ENCODE measurements at places on chromosomes 5 and 9.

DNA sequence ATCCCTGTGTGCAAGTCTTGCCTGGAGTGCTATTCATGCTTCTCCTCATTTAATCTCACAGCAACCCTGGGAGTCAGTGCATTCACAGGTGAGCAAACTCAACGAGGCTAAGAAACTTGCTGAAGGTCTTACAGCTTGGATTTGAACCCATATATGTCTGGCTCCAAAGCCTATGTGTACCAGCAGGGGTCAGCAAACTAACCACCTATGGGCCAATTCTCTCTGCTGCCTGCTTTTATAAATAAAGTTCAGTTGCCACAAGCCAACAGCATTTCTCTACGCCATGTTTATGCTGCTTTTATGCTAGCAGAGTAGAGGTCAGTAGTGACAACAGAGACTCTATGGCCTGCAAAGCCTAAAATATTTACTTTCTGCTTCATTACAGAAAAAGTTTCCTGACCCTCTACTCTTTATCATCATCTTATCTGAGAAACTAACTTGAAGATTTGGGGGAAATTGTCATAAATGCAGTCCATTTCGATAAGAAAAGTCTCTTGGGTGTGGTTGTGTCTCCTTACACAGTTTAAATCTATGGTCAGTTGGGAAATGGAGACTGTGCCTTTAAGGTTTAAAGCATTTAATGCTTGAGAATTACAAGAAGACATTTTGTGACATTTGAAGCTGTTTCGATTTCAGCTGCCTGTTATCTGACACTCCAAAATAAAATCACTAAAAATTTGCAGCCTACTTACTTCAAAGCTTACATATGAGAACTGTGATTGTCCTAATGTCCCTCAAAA is 137.7 kb downstream of the PRELID2 start:
- DNase-seq, result no peak

DNA sequence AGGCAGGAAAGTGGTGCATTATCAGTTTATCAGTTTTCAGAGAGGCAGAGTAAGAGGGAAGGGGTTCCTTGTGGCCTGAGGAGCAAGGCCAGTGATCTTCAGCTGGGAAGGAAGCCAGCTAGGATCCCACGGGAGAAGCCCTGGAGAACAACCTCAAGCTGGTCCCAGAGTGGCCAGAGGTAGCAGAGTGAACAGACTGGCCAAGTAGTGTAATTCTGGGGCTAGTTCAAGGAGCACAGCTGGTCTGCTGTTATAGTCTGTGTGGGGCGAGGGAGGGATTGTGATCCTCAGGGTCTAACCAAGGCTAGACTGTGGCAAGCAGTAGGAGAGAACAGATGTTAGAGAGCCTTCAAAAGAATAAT is 164.6 kb downstream of the CARTPT start:
- no peak for DNase-seq

- no peak for DNase-seq
Observed at GRCh38 chr5:126938466-126938865, 91.9 kb downstream of the MARCHF3 start.

- no peak for DNase-seq
Observed at GRCh38 chr9:95505717-95506427, 10.9 kb downstream of the PTCH1 start.

GRCh38 chr5:96117771-96118651 is 156.4 kb upstream of the ELL2 start:
- no peak for DNase-seq

DNA sequence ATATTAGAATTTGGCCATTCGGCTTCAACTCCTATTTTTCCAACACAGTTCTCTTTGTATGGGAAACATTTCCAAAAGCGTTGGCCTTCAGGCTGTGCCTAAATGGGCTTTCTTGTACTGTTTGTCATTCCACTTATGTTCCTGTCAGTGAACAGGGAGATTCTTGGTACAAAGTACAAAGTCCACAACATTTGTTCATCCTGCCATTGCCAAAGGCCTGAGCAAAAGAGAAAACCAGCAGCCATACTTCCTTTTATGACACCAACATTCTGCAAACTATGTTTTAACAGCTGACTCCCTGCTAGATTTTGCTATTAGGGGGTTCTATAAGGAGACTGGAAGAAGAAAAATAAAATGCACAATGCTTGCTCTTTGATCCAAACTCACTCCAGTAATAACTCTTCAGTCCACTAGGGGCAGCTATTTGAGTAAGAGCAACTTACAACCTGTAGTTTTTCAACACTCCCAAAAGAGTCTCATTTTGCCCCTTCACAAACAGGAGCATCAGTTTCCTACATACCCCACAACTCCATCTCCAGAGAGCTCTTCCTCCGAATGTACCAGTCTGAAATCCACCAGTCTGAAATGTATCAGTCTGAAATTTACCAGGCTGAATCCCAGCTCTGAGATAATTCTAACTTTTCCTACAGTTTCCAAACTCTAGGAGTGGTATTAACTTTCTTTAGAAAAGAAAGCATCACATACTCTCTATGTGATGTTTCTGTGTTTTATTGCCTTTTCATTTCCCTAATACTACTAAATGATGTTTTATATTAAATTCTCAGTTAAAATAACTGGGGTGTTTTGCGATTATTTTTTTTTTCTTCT is 693.8 kb downstream of the DNAH5 start:
- no peak for DNase-seq

GRCh38 chr9:134196911-134197310 is 32.5 kb upstream of the RNU6ATAC start:
- DNase-seq, result no peak

GRCh38 chr9:20564650-20565049 is 57.6 kb downstream of the MLLT3 start:
- no peak for DNase-seq

DNA sequence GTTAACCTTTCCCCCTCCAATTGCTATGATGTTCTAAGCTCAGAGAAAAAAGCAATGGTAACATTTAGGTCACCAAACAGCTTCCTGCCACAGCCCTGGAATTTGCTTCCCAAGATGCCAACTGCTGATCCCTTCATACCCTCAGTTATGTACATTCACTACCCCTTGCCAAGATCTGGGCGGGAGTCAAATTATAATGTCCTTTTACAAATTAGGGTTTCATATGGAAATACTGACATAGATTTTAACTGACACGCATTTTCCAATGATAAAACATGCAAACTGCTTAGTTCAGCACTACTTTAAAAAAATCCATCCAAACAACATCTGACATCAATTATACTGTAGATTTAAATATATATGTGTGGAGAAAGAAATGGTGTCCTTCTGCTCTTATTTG is 5.0 kb downstream of the LOX start:
- DNase-seq, result no peak

- DNase-seq, result no peak
Observed at GRCh38 chr5:53368516-53368915, 111.9 kb upstream of the FST start.

DNA sequence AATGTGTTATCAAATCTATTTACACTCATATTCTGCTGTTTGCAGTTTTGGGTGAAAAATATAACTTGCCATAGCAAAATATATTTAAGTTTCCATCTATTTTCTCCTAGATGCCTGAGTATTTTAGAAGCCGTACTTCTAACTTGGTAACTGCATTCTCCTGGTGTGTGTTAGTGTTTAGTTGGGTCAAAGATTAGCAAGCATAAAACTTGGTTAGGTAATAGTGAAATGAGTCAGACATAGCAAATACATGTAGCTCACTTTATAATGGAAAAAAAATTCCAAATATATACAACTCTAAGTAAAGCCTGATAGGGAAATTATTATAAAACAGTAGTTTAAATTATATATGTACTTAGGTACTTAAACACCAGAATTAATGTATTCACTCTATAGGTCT is 640.7 kb upstream of the ST8SIA4 start:
- DNase-seq, result no peak

DNA sequence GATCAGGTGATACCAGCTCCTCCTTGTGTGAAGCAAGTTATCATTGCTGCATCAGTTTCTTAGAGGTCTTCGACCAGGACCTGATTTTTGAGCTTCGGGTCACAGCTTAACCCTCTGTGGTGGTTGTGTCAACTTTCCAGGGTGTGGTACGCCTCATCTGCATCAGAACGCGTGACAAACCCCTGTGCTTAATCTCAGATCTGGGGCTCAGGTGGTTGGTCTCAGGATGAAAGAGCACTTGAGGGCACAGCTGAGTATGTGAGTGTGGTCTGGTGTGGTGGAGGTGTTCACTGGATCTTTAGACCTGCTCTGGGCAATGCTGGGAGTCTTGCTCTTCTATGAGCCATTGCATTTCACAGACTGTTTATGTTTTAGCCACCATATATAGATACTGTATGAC is 64.1 kb downstream of the OSTF1 start:
- DNase-seq, result peak; percentile 27

DNA sequence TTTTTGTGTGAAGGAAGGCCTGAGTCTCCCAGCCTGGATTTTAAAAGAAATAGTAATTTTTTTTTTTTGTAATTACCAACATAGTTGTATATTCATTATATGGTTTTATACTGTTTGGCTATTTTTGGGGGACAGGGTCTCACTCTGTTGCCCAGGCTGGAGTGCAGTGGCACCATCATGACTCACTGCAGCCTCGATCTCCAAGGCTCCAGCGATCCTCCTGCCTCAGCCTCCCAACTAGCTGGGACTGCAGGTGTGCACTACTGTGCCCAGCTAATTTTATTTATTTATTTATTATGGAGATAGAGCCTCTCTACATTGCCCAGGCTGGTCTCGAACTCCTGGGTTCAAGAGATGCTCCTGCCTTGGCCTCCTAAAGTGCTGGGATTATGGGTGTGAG is 5.1 kb downstream of the LRRC8A start:
- DNase-seq, result no peak

- DNase-seq, result no peak
Observed at GRCh38 chr9:71620331-71620730, 148.0 kb downstream of the CEMIP2 start.

DNA sequence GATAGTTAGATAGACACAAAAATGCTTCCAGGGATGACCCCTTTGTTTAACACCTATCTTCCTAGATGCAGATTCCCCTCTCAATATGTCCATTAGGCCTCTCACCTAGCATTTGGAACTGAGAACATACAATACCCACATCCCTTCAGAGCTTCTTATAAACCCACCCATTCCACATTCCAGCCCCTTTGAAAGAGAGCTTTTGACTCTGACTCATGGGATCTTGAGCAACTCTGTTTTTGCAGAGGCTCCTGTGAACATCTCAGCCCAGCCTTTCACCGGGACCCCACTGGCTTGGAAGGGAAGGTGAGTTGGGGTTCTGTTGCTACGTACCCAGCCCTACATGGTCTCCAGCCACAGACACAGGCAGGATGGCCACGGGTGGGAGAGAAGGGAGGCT is 195.5 kb downstream of the FRMD3 start:
- no peak for DNase-seq

DNA sequence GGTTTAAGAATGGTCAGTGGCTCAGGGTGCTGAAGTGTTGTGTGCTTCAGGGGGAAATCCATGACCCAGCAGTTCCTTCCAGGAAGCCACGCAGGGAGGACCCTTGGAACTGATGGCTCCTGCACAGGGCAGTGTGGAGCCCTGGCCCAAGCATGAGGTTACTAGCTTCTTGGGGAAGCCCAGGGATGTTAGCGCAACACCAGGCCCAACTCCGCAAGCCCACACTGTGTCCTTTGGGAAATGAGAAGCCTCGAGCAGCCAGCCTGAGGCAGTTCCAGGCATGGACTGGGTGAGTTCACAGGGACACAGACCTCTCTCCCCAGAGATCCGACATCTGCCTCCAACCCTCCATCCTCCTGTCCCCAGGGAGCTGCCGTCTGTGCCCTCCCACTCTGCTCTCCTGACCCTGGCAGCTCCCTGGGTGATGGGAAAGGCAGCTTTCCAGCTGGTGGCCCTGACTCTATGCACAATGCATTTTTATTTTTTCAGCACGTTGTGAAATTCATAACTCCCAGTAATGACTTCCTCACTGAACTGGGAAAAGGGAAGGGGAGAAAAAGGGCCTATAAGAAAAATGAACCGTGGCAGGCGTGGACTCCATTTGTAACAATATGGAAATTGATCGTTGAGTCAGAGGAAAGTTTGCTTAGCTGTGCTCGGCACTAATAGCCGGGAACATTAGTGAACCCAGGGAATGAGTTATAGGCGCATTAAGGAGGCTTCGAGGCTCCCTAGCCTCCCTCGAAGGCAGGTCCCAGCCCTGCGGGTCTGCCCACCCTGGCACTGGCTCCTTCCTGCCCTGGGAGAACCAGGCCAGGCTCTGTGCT is 34.1 kb downstream of the LMX1B start:
- no peak for DNase-seq

- no peak for DNase-seq
Observed at GRCh38 chr5:140108093-140109017, 5.6 kb upstream of the PURA start.

- no peak for DNase-seq
Observed at GRCh38 chr9:8282535-8282934, 483.0 kb upstream of the DMAC1 start.

DNA sequence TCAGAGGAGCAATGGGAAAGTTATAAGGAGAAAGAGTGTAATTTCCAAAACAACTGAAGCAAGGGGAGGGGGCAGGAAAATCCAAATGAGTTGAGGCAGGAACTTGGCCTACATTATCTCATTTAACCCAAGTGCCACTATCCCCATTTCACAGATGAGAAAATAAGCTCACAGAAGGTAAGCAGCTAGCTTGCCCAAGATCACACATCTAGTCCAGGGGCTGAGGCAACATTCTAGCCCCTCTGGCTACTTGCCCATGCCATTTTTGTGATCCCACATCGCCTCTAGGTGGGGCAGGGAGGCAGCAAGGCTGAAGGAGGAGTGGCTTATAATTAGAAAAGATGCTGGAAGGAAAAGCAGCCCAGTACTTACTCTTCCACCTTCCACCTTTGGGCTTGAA is 2.6 kb upstream of the PSIP1 start:
- no peak for DNase-seq

- DNase-seq, result no peak
Observed at GRCh38 chr9:3929345-3930047, 370.4 kb downstream of the GLIS3 start.

DNA sequence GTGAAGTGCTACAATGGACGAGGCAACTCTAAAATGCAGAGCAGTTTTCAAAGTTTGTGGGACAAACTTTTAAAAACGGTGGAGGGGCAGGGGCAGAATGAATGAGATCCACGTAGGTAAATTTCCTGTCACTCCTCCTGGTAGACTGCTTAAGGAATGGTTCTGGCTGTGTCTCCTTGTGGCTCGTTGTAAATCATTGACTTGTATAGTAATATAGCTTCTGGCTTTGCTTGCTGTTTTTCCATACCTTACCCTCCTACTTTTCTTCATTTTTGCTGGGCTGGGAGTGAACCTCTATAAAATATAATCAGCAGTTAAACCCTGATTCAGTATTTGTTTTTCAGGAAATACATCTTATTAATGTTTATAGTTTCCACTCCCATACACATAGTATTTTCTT is 235.7 kb downstream of the TUSC1 start:
- DNase-seq, result no peak

Data from stimulated activated CD4-positive, alpha-beta T cell treated with anti-CD3 and anti-CD28 coated beads, TNF-alpha, amount 100 ng/mL, for 24 hours (primary cell).